Stimulated activated CD4-positive, alpha-beta T cell treated with anti-CD3 and anti-CD28 coated beads, Interleukin-15, amount 100 ng/mL, for 1 hour (primary cell): ENCODE measurements at places on chromosomes 3 and 15.

GRCh38 chr15:78257681-78258080 lies 6.7 kb upstream of the DNAJA4 start:
- DNase-seq: no peak

GRCh38 chr15:100765467-100766241 lies 114.0 kb upstream of the ALDH1A3 start:
- no peak for DNase-seq

- no peak for DNase-seq
Measured at GRCh38 chr15:67341539-67341938, 87.0 kb downstream of the IQCH start.

GRCh38 chr15:43625106-43625505 lies 6.5 kb upstream of the STRC start:
- DNase-seq: no peak

DNA sequence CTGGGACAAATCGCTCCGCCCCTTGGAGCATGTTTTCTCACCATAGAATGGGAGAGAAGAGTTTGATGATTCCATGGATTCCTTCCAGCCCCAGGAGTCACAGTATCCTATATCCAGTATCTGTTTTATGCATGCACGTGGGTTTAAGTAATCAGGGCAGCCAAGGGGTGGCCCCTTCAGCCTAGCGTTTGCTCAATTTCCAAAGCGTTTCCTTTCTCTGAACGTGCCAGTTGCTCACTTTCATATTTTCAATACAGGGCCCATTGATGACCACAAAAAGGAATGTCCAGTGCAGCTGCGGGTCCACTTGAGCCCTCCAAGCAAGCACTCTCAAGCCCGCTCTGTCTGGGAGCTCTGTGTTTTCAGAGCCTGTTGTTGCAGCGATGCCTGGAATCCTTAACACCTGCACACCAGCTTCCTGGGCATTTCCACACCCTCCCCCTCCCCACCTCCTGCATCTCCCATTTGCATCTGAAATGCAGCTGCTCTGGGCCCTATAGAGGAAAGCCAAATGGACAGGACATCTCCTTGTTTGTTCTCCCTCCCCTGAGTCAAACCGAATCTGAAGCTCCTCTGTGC lies 164.3 kb upstream of the LPP start:
- DNase-seq: no peak

- DNase-seq: no peak
Measured at GRCh38 chr3:186815435-186815834, 9.2 kb upstream of the RFC4 start.

- DNase-seq: no peak
Measured at GRCh38 chr15:67746022-67746421, 79.3 kb upstream of the SKOR1 start.

DNA sequence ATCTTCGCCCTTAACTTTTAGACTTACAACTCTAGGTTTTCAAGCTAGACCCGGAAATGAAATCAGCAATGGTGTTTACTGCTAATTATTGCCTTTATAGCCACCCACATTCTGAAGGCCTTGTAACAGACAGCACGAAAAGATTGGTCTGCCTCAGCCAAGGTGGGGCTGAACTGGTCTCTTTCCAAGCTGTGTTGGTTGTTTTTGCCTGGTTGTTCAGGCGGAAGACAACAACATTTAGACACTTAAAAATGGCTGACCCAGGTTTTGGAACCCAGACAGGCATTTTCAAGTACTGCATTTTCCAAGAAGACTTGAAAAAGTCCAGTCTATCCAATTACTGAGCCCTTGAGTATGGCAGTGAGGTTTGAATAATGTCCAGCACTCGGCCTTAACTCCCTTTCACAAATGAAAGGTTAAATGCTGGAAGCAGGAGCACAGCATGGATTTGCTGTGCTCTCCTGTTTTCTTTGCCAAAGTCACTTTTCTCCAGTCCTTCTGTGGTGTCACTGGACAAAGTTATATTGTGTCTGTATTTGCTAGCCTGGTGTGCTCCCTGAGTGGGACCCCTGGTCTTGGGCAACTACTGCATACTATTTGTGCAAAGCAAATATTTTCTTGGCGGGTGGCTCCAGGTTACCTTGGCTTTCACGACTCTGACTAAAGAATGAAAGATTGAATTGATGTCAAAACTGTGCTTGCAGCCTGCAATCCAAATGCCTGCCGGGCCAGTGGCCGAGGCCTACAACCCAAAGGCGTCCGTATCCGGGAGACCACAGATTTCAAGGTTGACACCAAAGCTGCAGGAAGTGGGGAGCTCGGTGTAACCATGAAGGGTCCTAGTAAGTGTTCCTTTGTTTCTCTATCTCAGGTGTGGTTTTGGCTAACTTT lies 93.5 kb downstream of the FLNB start:
- DNase-seq: no peak
